ENCODE measurements at places on chromosomes 2 and 18.

- no peak for DNase-seq
Observed at GRCh38 chr2:173996766-173997165, 31.6 kb upstream of the SP3 start.

- DNase-seq = no peak
Observed at GRCh38 chr2:192194265-192194865, 368 bp downstream of the TMEFF2 start.

DNA sequence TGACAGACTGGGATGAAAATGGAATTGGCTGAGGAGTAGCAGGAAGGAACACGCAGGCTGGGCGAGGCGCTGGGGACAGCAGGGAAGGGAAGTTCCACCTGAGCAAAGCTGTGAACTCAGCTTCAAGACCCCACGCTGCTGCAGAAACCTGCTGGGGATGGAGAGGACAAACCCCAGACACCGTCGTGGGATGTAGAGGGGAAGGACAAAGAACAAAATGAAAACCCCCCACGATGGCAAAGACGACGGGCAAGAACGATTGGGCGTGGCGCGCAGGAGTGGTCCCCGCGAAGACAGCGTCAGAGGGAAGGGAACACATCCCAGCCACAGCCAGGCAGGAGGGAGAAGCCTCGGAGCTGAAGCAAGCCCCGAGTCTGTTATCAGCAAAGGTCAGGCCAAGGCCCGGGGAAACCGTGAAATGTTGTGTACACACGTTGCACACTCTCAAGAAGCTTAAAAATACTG, 222.9 kb downstream of the NDUFA10 start:
- DNase-seq = no peak

GRCh38 chr2:7860693-7861092, 821.2 kb upstream of the ID2 start:
- no peak for DNase-seq

- DNase-seq = no peak
Observed at GRCh38 chr2:237118025-237118424, 32.3 kb downstream of the COPS8 start.

- DNase-seq = no peak
Observed at GRCh38 chr2:233336541-233336940, 17.8 kb upstream of the DGKD start.

DNA sequence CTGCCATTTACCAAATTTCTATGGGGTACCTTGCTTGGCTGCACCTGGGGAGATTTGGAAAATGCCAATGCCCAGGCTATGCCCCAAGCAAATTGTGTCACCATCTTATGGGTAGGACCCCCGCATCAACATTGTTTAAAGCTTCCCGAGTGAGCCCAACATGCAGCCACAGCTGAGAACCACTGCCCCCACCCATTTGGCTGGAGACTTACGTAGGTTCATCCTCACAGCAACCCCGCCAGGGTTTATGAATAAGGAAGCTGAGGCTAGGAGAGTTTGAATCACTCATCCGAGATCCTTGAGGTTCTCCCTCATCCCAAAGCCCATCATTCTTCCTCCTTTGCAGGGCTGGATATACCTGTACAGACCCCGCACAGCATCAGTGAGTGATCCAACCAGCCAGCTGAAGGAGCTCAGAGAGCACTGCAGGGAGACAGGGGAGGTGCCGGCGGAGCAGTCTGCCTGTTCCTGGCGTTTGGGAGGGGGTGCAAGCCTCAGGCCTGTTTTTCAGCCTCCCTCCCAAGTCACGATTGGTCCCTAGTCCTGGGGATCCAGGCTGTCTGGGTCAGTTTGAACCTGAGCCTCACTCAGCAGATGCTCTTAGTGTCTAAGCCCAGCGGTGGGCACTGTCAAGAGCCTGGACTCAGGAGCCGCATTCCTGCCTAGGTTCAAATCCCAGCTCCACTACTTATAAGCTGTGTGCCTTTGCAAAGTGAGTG, 164.9 kb downstream of the SMAD7 start:
- no peak for DNase-seq

DNA sequence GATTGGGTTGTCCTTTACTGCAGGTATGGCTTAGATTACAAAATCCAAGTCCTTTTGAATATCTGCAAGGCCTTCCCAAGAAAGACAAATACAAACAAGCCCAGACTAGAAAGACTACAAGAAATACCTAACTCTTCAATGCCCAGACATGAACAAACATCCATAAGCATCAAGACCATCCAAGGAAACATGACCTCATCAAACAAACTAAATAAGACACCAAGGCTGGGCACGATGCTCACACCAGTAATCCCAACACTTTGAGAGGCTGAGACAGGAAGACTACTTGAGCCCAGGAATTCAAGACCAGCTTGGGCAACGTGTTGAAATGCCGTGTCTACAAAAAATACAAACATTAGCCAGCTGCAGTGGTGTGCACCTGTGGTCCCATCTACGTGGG, 31.7 kb downstream of the MAP4K3 start:
- DNase-seq = no peak

DNA sequence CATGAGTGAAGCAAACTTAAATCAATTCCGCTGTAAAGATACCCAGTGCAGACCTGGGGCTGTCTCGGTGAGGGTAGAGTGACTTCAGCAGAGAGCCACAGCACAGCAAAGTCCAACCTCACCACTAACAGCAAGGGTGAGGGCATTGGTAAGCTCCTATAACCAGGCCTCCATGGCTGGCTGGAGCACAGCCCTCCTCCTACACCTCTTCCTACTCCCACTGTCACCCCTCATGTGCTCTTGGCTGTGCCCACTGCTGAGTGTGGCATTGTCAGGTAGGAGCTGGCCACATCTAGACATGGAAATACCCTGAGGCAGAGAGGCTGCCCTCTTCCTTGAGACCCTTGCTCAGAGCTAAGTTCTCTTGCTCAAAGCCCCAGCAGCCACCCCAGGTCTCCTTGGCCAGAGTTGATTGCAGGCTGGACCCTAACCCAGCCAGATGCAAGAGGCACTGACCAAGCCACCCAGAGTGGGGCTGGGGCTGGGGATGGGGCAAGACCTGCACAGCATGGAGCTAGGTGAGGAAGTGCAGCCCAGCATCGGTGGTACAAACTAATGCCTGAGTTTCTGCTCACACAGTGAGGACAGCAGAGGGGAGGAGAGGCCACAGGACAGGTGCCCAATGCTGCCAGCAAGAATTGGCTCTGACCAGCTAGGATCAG, 77.6 kb upstream of the RAB6C start:
- DNase-seq = no peak

GRCh38 chr2:222264791-222265320, 33.9 kb downstream of the PAX3 start:
- no peak for DNase-seq

- DNase-seq = no peak
Observed at GRCh38 chr2:157415591-157416101, 28.2 kb downstream of the CYTIP start.
